ENCODE measurements at places on chromosomes 2 and 18.
A peak's percentile ranks its signal among the peaks of the same experiment; 100 is the strongest.

DNA sequence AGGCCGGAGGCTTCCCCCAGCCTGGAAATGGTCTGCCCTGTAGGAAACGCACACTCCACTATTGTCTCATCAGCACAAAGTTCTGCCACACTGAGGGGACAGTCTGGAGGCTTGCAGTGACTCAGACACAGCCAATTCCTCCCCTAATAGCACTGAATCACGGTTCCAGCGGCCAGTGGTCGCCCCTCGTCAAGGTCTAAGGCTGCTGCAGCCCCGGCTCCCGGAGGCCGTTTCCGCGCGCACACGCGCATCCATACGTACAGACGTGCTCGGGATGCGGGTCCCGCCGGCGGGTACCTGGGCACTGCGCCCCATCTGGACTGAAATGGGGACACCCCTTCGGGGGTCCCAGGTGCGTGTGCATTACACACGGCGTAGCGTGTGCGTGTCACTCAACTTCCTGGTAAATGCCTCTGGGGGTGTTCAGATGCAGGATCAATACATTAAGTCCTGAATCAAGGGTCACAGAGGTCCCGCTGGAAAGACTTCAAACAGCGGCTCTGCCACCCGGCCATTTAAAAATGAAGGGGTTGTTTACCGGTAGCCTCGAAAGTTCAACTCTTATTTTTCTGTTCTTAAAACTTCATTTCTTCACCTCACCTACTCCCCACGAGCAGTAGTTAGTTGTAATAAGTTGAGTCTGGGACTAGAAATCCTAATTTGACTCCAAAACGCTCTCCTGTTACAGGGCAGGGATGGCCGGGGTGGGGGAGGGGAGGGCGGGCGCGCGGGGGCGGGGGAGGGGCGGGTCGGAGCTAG, 572 bp upstream of the ZNF516 start:
- DNase-seq, result peak; percentile 67

- no peak for DNase-seq
Observed at GRCh38 chr18:28050545-28050944, 126.4 kb downstream of the CDH2 start.

DNA sequence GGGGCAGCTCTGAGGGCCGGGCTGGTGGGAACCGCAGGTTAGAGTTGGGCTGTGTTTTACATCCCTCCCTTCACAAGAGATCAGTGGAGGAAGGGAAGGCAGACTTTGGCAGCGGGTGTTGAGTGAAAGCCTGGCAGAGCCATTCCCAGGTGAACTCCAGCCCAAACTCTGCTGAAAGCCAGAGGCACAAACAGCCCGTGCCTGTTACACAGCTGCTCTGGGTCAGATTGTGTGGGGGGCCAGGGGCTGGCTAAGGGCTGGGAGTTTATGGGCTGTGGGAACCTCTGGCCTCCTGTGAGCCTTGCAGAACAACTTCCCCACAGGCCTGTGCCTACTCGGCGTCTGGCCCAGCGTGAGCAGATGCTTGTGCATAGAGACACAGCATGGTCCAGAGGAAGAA, 286.8 kb downstream of the CLIP4 start:
- DNase-seq, result no peak

- DNase-seq, result no peak
Observed at GRCh38 chr2:75833386-75833785, 122.7 kb upstream of the GCFC2 start.

DNA sequence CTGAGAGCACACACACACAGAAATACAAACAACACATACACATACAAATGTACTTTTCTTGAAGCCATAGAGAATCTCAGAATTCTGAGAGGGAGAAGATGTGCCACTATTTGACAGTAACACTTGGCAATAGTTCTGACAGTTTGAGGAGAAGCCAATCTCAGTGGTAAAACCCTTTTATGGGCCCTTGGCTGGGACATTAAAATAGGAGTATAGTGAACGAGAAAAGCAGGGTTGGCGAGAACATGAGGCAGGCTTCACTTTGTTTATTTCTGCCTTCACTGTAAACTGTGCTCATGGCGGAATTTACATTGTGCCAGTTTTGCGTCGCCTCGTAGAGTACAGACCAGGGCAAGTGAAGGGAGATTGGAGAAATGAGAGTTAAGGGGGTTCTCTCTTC, 449.4 kb upstream of the POU3F3 start:
- no peak for DNase-seq

GRCh38 chr2:241770185-241770935, 6.3 kb upstream of the GAL3ST2 start:
- no peak for DNase-seq
